ENCODE measurements at places on chromosomes 5 and 9.

DNA sequence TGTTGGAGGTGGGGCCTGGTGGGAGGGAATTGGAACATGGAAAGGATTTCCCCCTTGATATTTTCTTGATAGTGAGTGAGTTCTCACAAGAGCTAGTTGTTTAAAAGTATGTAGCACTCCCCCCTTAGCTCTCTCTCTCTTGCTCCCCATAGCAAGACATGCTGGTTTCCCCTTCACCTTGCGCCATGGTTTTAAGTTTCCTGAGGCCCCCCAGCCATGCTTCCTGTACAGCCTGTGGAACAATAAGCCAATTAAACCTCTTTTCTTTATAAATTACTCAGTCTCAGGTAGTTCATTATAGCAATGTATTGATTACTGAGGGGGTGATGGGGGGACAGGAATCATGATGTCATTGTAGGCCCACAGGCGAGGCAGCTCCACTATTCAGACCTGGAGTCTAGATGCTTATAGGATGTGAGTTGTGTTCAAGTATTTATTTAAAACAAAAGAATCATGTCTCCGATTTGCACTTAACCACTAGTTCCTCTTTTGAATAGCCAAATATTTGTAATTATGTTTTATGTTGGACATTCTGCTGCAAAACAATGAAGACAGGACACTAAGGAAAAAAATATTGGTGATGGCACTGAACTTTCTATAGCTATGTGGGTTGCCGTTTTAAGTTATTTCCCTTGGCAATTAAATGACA, 156.6 kb downstream of the TMEM38B start:
- DNase-seq, result no peak

DNA sequence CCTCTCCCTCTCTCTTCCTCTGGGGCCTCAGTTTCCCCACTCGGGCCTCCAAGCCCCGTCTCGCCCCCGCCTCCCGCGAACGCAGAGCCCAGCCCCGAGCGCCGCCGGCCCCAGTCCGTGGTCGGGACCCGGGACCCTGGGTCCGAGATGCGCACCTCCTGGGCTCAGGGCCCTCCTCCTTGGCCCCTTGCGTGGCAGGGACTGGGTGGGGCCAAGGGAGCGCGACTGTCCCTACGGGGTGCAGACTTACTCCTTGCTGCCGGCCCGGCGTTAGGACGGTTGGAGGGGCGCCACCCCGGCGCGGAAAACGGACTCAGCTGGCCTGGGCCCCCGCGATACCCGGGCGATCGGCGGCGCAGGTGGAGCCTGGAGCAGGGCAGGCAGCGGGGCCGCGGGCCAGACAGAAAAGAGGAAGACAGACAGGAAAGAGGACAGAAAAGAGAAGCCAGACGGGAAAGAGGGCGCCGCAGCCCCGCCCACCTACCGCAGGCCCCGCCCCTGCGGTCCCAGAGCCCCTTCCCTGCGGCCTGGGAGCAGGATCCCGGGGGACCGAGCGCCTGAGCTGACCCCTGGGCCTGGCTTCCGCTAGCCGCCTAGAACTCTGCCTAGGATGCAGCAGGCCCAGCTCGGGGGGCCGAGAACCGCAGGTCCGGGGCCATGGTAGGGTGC, at the start of gene GBGT1:
GBGT1 (minus strand) TSS at position 411 of the 669 bp plus-strand sequence. CDS start 1,502 bp downstream, outside the sequence.
- no peak for DNase-seq

- DNase-seq, result no peak
Measured at GRCh38 chr5:142065273-142065672, 43.3 kb upstream of the NDFIP1 start.

- DNase-seq, result no peak
Measured at GRCh38 chr9:108081112-108081511, 591.5 kb upstream of the KLF4 start.

DNA sequence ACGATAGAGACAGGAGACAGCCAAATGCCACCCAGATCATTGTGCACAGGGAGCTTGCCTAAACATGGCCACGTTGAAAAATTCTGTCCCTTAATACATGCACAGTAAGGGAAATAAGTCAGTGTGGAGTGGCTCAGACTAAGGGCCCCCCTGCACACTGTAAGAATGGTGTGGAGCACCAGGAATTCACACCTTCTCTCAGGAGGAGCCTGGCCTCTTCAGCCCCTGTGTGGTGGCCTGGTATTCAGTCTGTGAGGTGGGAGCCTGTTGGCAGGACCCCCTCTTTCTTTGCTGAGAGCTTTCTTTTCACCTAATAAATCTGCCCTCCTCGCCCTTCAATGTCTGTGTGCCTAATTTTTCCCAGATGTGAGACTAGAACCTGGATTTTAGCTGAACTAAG, 66.1 kb upstream of the RASGRF2 start:
- DNase-seq, result no peak

DNA sequence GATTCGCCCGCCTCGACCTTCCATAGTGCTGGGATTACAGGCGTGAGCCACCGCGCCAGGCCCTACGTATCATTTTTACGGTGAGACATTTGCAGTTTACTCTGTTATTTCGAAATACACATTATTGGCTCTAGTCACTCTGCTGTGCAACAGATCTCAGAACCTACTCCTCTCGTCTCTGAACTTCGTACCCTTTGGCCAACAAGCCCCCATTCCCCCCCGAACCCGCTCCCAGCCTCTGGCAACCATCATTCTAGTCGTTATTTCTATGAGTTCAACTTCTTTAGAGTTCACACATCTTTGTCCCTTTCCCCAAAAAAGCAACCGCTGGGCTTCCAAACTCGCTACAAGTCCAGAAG, 735 bp downstream of the PTGR1 start:
- DNase-seq, result no peak

GRCh38 chr9:121945849-121946248, 147.3 kb downstream of the TTLL11 start:
- DNase-seq, result no peak

DNA sequence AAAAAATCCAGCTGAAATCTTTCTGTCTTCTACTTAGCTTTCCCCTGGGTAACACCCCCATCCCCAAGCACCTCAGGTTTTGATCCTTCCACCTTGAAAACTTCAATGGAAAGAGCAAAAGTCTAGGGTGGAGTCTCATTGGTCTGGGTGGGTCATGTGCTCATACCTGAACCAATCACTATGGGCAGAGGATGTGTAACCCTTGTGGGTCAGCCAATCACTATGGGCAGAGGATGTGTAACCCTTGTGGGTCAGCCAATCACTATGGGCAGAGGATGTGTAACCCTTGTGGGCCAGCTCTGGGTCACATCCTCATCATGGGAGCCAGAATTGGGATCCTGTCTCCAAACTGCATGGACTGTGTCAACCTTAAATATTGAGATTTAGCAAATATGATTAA, 18.5 kb downstream of the NAIF1 start:
- DNase-seq, result no peak

DNA sequence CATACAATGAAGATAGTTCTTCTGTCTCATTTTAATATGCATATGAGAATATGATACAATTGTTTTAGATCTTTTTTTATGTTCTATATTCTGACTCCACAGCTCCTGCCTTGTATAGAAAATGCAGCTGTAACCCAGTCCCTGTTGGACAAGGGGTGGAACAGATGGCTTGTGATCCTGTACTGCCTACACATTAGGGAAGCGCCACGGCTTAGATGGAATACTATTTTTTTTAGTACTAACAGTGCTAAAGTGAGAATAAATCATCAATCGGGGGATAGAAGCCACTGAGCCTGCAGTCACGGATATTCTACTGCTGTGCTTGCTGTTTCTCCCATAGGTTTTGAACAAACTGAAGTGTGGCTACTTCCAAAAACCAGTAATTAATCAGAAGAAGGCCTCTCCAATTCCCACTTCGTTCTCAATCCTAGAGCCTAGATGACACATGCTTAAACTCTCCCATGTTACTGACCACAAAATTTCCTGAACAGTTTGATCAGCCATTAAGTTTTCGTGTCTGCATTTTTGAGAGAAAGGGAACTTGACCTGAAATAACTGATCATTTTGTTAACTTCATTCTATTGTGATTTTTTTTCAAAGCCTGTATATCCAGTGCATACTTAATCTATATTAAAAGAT, 150.3 kb downstream of the CDH18 start:
- no peak for DNase-seq

- no peak for DNase-seq
Measured at GRCh38 chr5:164191240-164191639, 685.8 kb downstream of the MAT2B start.

DNA sequence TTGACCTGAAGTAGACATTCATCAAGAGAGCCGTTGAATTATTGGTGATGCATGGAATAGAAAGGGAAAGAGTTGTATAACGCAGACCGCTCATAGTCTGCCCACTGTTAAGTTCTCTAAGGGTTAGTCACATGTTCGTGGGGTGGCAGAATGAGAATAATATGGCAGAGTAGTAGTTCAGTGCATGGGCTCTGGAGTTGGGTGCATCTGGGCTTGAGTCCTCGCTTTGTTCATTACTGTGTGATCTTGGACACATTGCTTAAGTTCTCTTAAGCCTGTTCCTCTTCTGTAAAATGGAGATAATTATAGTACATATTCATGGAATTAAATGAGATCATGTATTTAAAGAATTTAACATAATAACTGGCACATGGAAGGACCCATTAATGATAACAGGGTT, 23.6 kb downstream of the TNPO1 start:
- DNase-seq, result no peak

DNA sequence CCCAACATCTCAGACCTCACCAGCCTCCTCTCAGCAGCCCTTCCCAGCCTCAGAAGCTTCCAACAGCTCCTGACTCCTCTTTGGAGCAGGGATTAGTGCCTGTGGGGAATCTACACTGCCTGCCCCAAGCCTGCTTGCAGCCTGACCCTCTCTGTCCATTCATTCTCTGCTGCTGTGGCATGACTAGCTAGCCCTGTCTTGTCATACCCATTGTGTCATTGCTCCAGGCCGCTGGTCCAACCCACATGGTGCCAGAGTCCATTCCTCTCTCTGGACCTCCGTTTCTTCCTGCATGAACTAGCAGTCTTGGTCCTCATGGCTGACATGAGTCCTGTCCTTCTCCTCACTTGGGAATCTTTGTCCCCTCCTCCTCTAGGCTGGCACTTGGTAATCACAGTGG, 12.8 kb upstream of the RXRA start:
- no peak for DNase-seq

GRCh38 chr5:60700416-60700757, 421 bp upstream of the DEPDC1B start:
- peak; percentile 0 for DNase-seq

DNA sequence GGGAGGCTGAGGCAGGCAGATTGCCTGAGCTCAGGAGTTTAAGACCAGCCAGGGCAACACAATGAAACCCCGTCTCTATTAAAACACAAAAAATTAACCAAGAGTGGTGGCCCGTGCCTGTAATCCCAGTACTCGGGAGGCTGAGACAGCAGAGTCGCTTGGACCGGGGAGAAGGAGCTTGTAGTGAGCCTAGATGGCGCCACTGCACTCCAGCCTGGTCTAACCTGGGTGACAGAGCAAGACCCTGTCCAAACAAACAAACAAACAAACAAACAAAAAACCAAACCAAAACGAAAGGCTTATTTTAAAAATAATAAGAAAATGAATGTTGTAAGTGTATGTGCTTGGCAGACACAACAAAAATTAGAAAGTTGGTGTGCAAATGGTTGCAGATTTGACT, 536.3 kb upstream of the PTPRD start:
- no peak for DNase-seq

DNA sequence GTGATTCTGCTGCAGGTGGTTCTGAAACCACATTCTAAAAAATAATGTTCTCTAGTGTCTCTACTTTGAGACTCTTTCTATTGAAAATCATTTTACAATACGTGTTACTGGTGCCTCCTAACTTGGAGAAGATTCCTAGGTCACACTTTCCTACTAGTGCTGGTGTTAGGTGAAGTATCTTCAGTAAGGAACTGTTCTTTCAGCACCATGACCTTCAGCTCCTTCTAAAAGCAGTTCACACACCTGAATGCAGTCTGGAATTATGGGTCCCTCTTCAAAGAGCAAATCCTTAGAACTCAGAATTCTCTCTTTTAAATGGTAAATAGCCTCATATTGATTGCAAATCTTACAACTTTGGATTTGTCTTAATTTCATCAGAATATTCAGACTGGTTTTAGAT, 10.6 kb upstream of the DPYSL3 start:
- no peak for DNase-seq

- no peak for DNase-seq
Measured at GRCh38 chr9:89802781-89803355, 198.1 kb downstream of the GADD45G start.

- no peak for DNase-seq
Measured at GRCh38 chr5:146794326-146795029, 84.1 kb downstream of the PPP2R2B start.

DNA sequence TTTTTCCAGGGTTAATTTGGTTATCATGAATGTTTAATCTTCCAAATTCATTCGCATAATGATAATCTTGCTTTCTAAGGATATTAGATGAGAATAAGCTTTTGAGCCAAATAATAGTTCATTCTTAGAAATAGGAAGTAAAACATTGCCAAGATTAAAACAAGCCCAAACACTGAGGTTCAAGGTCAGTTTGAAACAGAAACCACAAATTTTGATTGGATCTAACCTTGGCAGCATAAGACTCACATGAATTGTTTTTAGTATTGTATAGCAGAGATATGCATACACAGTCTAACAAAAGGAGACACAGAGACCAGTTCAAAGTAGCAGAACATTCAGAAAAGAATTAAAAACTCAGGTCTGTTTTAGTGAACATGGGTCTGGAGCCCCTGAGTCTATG, 43.4 kb upstream of the VCAN start:
- no peak for DNase-seq

- DNase-seq, result no peak
Measured at GRCh38 chr5:35828082-35828598, 28.6 kb upstream of the IL7R start.

GRCh38 chr9:27472195-27472594, 51.9 kb upstream of the IFNK start:
- DNase-seq, result no peak
